ENCODE measurements at places on chromosomes 2 and 18.

GRCh38 chr2:71545572-71546274 lies 92.4 kb downstream of the DYSF start:
- DNase-seq = no peak

DNA sequence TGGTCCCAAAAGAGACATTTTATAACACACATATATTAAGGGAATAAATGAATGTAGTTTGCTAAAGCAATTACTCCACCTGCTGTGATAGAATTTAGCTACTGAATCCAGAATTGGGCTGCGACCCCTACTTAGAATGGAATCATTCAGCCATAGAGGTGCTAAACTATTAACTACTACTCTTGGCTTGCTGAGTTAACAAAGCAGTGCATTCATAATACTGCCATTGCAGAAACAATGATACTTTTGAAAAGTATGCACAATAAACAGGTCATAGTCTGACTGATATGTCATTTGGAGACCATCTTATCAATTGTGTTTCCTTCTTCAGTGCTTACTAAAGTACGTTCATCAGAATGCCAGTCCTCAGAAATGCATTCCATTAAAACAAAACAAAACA lies 273.6 kb downstream of the PIEZO2 start:
- no peak for DNase-seq

- DNase-seq = no peak
Measured at GRCh38 chr18:38576916-38577315, 1011.3 kb upstream of the CELF4 start.

- DNase-seq = no peak
Measured at GRCh38 chr2:143954186-143954585, 565.7 kb downstream of the ZEB2 start.

DNA sequence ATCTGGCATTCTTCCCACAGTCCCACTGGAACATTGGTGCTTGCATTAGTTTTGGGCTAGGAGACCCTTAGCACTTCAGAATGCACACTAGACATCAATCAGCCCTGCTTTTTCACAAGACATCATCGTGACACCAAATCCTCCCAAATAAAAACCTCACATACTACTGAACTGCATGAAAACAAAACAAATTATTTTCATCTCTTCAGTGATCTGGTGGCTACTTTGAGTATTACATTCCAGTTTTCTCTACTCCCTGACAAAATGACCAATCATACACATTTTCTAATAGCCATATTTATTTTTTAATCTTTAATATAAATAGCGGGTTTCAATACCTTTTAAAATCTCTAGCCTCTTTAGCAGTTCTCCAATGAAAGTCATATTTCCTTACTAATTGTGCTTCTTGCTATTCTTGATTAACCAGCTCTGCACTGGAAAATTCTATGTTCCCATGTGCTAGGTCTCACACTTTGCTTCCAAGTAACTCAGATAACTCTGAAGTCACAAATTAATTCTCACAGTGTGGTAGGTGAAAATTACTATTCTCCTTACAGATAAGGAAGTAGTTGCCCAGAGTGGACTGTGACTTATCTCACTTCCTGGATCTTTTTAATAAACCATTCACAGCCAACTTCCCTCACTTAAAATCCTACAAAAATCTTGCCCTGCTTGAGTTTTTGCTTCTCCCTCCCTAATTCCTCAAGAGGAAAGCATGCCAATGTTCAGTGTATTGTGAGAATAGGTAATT lies 82.5 kb upstream of the EPB41L3 start:
- no peak for DNase-seq

GRCh38 chr18:31447530-31448191 lies at the start of gene DSG3:
DSG3 (plus strand) TSS chr18:31447741; CDS start chr18:31447878, 137 bp downstream.
- no peak for DNase-seq

GRCh38 chr2:162282765-162283425 lies 35.6 kb downstream of the IFIH1 start:
- DNase-seq = no peak

- no peak for DNase-seq
Measured at GRCh38 chr2:210534879-210535278, 21.5 kb upstream of the CPS1 start.

GRCh38 chr2:125169022-125169763 lies 1144.1 kb downstream of the CNTNAP5 start:
- DNase-seq = no peak
